CD4-positive, alpha-beta memory T cell (primary cell): ENCODE measurements at places on chromosomes 12 and 14.

DNA sequence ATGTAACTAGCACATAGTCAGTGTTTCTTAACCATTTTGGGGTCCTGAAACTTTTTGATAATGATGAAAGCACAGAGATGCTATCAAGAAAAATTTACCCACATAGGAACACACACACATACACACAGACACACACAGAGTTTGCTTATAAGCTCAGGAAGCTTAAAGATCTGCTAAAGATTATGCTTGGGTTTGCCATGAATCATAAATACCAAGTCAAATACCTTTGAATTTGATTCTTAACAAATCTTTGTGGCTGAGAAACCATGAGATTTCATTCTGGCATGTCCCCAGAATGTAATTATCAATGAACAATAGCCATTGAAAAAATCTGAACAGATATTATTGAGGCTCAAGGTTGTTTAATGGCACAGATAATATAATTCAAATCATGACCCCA, 89.2 kb downstream of the NTS start:
- DNase-seq = no peak

- DNase-seq = no peak
Observed at GRCh38 chr12:5480938-5481303, 49.0 kb downstream of the NTF3 start.

DNA sequence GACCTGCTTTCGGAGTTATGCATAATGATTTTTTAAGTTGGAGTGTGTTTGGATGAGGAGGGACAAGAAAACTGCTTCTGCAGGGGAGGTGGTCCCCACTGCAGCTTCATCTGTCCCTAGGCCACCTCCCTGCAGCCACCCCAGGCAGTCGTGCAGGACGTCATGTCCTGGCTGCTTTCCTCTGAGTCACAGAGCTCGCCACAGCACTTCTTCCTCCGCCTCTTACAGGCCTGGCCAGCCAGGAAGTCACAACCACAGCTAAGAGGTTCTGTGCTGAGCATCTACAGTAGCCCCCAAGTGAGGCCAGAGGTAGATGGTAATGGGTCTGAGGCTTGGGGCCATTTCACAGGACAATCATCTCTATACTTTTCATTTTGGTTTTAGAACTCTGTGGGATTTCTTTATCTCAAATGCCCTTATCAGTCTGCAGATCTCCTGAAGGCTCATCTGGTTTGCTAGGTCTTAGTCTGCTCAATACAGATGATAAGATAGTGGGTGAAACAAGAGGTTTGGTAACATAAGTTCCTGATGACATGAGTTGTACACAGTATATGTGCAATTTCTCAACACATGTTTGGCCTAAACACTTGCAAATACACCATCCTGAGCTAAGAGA, 106.4 kb downstream of the ARF6 start:
- peak; percentile 66 for DNase-seq

GRCh38 chr12:121976950-121977349, 44.7 kb upstream of the BCL7A start:
- no peak for DNase-seq
